GM23248 (cell line): ENCODE measurements at places on chromosomes 5 and 9.

GRCh38 chr5:131355971-131356528 is 92.2 kb downstream of the CDC42SE2 start:
- DNase-seq = peak; percentile 7

DNA sequence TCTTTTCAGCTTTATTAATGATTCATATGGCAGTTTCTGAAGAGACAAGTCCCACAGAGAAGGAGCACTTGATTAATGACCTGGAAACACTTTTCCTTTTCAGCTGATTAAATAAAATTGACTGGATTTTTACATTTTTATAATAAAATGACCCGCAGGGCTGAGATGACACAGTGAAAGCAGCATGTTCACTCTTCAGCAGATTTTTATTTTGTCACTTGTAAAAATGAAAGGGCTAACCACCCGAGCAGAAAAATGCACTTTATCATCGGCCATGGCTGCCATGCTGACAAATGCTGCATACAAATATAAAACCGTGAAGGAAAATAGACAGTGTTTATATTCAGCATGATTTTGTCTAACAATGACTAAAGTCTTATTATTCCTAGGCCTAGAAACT is 321.6 kb upstream of the ITGA1 start:
- no peak for DNase-seq

- peak; percentile 64 for DNase-seq
These were observed 8.4 kb upstream of the SETD9 start for GRCh38 chr5:56900858-56901578.

- DNase-seq = peak; percentile 94
These were observed 380.8 kb upstream of the RFX3 start for GRCh38 chr9:3906437-3907213.

DNA sequence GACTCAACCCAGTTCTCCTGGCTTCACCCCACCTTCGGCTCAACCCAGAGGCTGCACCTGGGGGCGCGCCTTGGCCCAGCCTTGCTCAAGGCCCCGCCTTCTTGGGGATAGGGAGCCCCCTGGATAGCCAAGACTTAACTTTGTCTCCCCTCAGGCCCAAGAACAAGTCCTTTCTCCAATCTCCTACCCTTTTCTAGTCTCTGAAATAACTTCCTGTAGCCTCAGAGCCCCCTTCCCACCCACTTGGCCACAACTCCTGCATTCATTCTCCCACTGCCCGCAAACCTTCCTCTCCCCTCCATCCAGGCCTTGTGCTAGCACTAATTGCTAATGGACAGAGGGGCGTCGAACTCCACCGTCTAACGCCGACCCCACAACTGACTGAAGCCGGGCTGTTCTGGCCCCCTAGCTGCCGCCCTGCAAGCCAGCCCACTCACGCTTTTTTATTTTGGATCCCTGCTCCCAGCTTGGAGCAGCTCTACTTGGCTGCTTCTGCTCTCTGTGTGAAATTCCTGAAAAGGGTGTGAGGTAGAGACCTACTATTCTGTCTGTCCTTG is 579 bp upstream of the ASTN2 start:
- no peak for DNase-seq

GRCh38 chr5:34842554-34842953 is 3.6 kb downstream of the TTC23L start:
- DNase-seq = no peak

GRCh38 chr5:83472508-83473345 is 1.2 kb downstream of the VCAN start:
- DNase-seq = peak; percentile 91

GRCh38 chr9:35695943-35696401 is 6.2 kb upstream of the TPM2 start:
- peak; percentile 33 for DNase-seq

DNA sequence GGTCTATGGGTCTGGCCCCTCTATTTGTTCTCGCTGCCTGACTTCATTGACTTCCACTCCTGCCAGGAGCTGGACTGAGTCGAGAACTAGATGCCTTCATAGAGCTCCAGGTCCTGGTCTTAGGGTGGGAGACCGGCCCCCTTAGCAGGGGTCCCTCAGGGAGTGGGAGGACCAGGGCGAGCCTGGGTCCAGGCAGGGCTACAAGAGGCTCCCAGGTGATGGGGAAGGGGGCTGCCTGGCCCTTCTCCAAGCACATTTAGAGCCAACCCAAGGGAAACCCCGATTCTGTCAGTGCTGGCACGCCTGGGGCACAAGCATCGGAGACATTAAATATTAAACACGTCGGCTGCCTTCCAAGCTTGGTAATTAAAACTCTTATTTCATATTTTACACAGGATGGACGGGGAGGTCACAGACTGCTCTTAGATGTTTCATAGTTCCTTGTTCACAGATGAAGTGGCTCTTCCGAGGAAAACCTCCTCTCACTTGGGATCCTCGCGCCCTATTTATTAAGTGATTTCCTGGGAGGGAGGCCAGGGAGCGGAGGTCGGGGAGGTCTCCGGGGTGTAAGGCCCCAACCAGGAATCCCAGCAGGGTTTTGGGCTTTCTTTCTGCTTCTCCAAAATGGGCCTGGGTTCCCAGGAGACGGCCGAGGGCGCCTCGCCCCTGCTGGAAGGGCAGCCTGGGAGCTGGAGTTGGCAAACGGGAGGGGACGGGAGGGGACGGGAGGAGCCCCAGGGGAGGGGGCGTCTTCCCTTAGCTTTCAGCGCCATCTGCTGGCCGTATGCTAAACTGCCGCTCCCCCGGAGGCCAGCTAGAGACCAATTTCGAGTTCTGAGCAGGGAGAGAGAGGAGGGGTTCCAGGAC is 23.4 kb upstream of the ZBTB43 start:
- DNase-seq = peak; percentile 76

DNA sequence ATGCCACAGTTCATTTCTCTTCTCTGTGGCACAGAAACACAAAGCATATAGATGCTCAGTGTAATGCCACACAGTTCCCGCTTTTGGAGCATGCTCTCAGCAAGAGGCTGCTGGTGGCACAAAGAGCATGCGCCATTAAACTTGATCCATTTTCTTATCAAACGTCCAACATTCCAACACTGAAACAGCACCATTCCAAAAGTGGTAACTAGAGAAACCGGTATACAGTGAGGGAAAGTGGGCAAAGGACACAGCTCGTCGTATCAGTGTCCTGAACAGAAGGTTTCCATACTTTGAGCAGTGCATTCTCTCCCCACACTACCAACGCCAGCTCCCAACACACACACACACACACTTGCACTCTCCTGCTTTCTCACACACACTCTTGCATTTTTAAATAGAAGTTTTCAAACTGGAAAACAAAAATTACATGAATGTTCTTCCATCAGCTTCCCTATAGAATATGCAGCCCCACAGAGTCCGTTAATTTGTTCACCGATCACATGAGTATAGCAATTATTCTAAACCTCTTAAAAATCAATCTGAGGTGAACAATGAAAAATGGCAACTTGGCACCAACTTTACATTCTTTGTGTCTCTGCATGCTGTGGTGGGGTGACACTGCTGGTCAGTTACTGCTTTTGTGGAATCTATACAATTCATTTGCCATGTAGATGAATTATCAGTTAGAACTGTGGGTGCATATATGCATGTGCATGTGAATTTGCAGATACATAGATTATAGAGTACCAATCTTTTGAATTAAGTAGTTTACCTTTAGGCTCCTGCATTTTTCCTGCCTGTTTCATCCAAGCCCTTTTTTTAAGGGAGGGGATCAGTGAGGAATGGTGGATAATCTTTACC is 5.7 kb downstream of the NFIB start:
- no peak for DNase-seq

DNA sequence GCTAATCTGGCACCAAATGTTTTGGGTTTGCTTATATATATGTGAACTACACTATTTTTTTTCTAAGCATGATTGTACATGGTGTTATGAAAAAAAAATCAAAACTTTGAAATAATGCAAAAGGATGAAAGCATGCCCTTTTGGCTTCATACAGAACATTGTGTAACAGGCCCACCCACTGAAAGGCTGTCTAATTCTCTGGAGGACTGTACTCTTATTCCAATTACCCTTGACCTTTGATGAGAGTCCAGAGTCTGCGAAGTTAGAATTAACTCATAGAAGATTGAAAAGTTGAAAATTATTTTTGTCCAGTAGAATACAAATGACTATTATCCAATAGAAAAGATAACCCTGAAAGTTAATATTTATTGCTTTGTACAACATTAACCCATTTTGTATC is 117.4 kb downstream of the ADAMTS12 start:
- DNase-seq = peak; percentile 17

DNA sequence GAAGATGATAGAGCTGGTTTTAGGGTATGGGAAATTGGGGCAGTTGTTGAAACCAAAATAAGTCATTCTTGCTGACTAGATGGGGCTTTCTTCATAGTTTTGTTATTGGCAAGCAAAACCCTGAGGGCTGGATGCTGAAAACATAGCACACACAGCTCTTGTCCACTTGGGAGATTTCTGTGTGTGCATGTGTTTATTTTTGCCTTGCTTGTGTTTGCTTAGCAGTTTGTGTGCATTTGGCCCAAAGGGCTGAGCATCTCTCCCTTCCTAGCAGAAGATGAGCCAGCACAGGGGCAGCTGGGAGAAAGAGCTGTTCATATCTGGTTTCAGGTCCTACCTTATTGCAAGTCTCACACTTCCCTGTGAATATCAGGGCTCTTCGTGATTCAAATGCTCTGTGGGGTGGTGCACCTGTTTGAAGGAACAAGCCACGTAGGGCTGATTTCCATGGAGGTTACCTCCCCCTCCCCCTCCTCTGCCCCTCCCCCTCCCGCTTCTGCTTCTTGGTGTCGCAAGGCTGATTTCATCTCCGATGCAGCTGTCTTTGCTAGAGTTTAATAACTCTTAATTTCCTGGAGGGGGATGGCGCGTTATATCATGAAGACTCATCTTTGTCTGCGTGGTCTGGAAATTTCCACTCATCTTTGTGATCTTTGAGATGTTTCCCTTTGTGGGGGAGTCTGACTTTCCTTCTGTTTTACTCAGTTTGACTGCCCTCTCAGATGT is 296.5 kb downstream of the ARHGAP26 start:
- DNase-seq = peak; percentile 61

DNA sequence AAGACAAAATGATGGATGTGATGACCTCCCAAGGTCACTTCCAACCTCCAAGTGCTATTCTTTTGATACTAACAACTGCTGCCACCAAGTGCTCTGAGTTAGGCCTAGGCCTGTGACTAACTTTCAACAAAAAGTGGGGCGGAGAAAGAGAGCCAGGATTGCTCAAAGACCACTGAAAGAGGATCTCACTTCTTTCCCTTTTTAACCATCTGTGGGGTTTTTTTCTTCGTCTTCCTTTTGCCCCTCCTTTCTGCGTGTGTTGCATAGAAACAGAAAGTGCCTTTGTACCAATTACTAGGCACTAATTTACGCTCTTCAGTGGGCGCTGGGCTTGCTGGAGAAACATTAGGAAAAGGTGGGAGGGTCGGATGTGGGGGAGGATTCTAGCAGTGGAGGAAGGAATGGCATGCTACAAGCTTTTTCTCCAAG is 8.0 kb downstream of the KLF9 start:
- peak; percentile 45 for DNase-seq

DNA sequence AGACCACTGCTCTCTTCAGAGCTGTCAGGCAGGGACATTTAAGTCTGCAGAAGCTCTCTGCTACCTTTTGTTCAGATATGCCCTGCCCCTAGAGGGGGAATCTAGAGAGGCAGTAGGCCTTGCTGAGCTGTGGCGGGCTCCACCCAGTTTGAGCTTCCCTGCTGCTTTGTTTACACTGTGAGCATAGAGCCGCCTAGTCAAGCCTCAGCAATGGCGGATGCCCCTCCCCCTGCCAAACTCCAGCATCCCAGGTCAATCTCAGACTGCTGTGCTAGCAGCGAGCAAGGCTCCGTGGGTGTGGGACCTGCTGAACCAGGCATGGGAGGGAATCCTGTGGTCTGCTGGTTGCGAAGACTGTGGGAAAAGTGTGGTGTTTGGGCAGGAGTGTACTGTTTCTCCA is 59.9 kb downstream of the CAVIN4 start:
- no peak for DNase-seq

- DNase-seq = peak; percentile 93
These were observed 1.3 kb downstream of the SEMA5A start for GRCh38 chr5:9544502-9545135.

DNA sequence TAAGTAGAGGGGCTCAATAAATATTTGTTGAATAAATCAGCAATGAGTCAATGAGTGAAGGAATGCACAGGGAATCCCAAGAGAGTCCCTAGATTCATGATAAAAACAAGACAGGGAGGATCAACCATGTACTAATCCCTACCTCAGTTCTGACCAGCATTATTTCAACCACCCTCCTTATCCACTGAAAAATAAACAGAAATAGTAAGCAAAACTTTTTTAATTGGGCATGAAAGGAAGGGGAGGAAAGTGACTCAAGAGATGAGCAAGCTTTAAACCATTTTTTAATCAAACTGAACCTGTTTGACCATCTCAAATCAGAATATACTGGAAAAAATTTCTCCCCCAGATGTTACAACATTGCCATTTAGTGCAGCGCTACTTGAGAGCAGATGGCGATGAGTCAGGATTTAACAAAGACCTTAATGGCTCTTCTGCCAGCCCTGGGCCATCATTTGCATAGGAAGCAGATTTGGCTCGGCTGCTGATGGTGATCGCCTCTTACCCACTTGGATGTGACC is 194.8 kb upstream of the SLC30A5 start:
- DNase-seq = peak; percentile 83

- DNase-seq = no peak
These were observed 764.5 kb downstream of the EFNA5 start for GRCh38 chr5:106906199-106906598.

DNA sequence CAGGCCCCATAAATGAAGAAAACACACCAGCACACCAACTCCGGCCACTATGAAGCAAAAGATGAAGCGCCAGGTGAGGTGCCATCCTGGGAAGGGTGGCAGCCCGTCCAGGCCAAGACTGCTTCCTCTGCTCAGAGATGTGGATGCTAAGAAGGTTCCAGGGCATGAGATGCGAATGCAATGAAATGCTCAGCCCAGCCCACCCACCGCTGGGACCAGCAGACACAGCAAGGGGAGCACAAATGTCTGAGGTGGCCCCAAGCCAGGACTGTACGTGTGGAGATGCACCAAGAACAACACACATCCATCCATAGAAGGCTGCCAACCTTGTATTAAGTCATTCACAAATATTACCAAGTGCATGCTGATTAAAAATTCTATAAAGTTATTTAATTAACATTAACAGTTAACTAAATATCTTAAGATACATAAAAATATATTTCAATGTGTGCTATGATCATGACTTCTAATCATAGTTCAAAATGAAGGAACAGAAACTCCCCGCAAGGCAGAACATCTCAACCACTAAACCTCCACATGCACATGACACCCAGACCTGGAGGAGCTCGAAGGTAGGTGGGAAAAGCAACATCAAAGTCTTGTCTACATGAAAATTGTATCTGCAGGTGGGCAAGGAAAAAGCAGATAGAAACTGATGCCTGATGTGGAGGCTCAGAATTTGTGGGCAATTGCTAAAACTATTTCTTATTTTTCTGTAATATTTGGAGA is 43.7 kb downstream of the BICD2 start:
- DNase-seq = no peak

DNA sequence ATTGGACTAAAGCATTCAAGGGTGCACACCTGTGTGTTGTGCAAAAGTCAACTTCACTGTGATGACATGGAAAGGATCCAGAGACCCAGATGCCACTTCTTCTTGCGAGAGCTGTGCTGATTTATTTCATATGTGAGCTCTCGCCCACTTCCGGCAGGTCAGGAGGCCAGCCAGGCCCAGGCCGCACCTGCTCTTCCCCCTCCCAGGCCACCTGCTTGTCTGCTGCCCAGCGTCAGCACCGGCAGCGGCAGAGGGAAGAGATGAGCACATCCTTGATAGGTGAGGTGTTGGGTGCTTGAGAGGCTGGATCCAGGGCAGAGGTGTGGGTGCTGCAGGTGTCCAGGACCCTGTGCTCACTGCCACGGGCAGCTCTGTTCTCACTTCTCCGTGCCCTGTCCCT is 242.9 kb downstream of the FANCC start:
- DNase-seq = no peak

GRCh38 chr9:61671276-61671973 is 481.6 kb downstream of the SPATA31A7 start:
- DNase-seq = no peak

- DNase-seq = peak; percentile 52
These were observed 589 bp downstream of the CKS2 start for GRCh38 chr9:89311346-89312221.
